Activated effector memory CD4-positive, alpha-beta T cell treated with Interleukin-2 at 50 U/mL for 16 hours (primary cell): ENCODE measurements at places on chromosomes 6 and 20.
A peak's percentile ranks its signal among the peaks of the same experiment; 100 is the strongest.

DNA sequence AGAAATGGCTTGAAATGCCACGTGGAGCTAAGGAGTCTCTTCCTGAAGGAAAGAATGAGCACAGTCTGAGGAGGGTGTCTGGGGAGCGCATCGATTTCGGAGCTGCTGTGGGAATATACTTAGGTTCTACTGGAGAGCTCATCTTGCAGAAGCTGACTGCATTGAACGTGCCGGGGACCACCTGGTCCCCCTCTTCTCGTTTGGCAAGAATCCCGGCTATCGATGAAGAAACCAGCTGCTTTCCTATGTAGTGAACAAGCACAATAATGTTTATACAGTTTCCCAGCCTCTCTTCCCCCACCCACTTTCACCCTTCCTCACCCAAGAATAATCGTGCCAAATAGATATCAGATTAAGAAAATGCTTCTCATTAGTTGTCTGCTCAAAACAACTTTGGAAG lies 242.5 kb downstream of the PACRG start:
- no peak for DNase-seq

DNA sequence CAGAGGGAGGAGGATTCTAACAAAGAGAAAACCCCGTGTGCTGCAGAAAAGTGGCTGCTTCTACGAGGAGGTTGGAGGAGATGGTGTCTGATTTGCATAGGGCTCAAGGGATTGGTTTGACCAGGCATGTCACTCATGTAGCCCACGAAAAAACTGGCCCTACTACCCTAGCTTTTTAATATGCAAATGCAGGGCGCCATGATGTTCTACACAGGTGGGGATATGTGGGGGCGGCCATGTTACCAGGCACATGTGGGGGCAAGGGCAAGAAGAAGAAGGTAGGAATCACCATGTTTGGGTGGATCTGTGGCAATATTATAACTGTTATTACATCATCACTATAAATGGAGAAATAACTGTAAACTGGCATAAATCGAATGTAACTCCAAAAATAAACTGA lies 9.9 kb downstream of the KIAA1755 start:
- no peak for DNase-seq

DNA sequence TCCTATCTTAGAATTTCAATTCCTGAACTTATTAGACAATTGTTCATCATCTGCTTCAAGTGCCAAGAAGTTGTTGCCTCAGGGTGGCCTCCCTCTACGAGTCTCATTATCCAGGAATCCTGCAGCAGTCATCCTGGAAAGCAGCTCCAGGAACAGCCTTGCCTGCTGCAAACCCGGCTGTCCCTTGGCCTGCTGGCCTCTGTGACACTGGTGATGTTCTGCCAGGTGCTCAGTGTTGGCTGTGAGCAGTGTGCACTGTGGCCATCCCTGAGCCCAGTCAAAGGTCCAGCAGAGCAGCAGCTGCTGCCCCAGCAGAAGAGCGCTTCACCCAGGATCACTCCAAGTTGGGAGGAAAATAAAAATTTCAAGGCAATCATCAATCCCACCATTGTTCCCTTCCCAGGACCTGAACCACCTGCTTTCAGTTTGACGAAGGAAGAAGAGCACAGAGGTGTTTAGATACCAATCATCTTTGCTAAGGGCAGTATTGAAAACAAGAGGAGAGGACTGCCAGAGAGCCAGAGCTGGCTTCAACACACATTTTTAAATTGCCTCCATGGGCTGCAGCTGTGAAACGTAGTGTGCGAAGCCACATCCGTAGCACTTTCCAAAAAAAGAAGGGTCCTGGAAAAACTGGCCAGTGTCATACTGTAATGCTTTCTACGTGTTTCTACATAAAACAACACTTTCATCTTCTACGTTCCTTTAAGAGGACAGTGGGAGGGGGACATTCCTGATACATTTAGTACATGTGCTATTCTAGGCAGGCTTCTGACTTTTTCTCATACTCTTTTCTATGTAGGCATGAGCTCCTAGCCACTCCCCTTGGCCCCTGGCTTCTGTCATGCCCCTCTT lies 7.2 kb upstream of the FAM50B start:
- no peak for DNase-seq

DNA sequence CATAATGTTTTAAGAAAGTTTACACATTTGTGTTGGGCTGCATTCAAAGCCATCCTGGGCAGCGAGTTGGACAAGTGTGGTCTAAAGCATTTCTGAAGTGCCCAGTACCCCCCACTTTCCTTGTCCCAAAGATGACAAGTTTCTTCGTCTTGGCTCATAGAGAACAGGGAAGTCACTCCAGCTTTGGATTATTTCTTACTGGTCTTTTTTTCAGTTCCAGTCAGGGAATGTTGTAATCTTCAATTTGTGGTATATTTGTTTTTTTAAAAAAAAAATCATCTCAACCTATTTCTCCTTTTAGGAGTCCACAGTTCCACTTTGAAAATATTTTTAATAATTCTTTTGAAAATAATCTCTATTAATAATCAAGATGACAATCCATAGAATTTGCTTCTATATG lies 34.0 kb downstream of the SLX4IP start:
- DNase-seq: no peak

DNA sequence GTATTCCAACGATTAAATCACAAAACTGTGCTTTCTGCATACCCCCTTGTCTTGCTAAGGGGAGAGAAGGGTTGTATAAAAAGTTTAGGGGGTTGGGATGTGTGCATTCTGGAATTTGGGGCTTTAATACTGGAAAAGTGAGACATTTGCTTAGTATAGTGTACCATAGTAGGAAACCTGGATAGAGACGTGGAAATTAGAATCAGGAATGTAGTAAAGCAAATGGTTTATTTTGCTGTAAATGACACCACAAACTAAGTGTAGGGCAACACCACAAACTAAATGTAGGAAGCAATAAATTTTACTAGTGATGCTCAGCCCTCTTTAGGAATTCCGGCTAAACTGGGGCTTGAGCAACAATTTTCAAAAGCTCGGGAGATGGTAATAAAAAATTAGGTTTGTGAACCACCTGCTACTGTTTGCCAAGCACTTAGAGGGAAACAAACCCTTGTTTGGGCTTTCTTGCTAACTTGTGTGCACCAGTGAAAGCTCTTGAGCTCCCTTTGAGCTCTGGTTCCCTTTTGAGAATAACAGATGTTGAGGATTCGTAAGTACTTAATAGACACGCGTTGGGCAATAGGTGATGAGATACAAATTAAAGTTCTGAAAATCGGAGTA lies 13.8 kb downstream of the BRD2 start:
- no peak for DNase-seq

DNA sequence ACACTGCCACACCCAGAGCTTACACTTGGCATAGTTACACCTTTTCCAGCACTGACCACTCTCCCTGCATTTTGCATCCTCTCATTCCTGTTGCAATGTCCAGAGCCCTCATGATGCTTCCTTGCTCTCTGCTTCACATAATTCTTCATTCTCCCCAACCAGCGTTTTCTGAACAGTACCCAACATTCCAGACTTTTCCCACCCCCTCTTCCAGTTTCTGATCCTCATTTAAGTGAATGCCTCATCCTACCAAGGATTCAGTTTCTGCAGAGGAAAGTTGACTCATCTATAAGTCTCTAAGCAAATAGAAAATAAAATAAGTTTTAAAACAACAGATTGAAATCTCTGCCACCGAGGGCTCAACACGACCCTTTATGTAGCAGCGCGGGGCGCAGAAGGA lies 321.3 kb upstream of the TCF21 start:
- DNase-seq: no peak

- DNase-seq: no peak
Measured at GRCh38 chr20:40957265-40957760, 71.3 kb upstream of the TOP1 start.

GRCh38 chr6:148085631-148086331 lies 256.9 kb upstream of the SASH1 start:
- no peak for DNase-seq

- DNase-seq: no peak
Measured at GRCh38 chr20:57090590-57091560, 175.6 kb downstream of the BMP7 start.

- peak; percentile 12 for DNase-seq
Measured at GRCh38 chr20:52972965-52973819, 1.0 kb downstream of the TSHZ2 start.

DNA sequence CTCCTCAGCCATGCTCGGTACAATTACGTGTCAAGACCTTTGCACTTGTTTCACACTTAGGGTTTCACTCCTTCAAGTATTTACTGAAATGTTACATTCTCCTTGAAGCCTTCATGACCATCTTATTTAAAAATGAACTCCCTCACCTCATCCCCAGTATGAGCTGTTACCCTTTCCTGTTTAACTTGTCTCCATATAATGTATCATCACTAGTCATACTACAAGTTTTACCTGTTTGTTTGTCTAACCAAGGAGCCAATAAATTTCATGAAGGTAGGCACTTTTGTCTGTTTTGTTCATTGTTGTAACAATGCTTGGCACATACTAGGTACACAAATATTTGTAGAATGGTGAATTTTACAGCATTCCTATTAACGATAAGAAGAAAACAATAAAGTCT lies 46.1 kb upstream of the MTRF1L start:
- no peak for DNase-seq

GRCh38 chr6:110265273-110265672 lies 85.0 kb downstream of the CDC40 start:
- DNase-seq: no peak

- DNase-seq: no peak
Measured at GRCh38 chr20:25525867-25526266, 59.5 kb downstream of the NINL start.

- no peak for DNase-seq
Measured at GRCh38 chr20:37911838-37912281, 8.9 kb downstream of the VSTM2L start.

- no peak for DNase-seq
Measured at GRCh38 chr20:15482525-15482924, 1090.7 kb downstream of the KIF16B start.
